ENCODE measurements at places on chromosomes 1 and 21.

GRCh38 chr1:220695426-220695825 is 5.3 kb downstream of the C1orf115 start:
- DNase-seq, result no peak

DNA sequence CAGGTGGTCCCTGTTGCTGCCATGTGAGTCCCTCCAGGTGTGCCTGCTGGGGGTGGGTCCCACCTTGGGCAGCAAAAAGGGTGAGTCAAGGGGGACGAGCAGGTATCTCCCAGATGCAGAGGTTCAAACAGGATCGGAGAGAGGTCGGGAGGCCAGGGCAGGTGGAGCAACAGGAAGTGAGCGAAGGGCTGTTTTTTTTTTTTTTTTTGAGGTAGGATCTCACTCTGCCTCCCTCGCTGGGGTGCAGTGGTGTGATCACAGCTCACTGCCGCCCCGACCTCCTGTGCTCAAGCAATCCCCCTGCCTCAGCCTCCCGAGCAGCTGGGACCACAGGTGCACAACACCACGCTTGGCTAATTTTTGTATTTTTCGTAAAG is 39.4 kb downstream of the SLC2A7 start:
- no peak for DNase-seq

GRCh38 chr1:219317762-219318353 is 144.2 kb downstream of the LYPLAL1 start:
- no peak for DNase-seq

DNA sequence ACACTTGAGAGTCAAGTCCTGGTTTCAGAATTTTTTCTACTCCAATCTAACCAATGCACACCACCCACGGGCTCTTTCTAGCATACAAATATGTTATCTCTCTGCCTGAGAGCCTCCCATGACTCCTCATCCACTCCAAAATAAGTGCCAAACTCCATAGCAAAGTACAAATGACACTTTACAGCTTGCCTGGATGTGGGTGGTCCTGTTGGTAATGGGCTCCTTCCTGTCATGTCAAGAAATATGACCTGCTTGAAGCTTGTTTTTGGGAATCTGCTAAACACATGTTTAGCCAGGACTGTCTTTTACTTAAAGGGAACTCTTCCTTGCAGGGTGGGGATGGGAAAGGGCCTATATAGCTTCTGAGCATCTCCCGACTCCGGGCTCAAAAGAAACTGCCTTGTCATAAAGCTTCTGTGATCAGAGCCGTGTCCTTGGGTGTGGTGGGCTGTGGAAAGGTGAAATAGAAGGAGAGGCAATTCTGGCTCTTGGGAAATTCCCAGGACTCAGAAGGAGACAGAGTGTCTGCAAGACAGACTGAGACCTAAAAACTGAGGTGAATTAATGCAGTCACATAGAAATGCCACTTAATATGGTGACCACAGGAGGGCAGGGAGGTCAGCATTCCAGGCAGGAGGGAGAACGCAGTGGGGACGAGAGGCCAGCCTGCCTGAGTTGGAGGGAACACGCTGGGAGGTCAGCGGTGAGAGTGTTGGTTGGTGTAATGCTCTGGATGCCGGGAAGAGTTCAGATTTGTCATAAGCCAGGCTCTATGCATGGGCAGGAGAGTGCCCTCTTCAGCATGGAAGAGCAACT is 6.1 kb upstream of the IGFN1 start:
- DNase-seq, result peak; percentile 34

- no peak for DNase-seq
These were observed 213.0 kb downstream of the LMX1A start for GRCh38 chr1:165143437-165144065.

DNA sequence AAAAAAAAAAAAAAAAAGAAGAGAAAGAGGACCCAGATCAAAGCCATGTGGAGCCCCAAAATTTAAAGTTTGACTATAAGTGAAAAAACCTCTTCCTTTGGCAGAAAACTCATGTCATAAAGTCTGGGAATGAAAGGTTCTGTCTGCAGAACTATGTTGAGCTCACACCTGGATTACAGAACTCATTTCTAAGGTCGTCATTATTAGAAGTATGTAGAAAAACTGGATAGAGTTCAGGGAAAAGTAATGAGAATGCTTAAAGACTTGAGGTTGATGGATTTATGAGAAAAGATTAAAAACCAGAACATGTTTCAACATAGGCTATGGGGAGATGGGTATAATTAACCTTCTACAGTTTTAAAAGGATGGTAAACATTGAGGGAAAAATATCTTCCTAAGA is 90.7 kb upstream of the COL11A1 start:
- no peak for DNase-seq

DNA sequence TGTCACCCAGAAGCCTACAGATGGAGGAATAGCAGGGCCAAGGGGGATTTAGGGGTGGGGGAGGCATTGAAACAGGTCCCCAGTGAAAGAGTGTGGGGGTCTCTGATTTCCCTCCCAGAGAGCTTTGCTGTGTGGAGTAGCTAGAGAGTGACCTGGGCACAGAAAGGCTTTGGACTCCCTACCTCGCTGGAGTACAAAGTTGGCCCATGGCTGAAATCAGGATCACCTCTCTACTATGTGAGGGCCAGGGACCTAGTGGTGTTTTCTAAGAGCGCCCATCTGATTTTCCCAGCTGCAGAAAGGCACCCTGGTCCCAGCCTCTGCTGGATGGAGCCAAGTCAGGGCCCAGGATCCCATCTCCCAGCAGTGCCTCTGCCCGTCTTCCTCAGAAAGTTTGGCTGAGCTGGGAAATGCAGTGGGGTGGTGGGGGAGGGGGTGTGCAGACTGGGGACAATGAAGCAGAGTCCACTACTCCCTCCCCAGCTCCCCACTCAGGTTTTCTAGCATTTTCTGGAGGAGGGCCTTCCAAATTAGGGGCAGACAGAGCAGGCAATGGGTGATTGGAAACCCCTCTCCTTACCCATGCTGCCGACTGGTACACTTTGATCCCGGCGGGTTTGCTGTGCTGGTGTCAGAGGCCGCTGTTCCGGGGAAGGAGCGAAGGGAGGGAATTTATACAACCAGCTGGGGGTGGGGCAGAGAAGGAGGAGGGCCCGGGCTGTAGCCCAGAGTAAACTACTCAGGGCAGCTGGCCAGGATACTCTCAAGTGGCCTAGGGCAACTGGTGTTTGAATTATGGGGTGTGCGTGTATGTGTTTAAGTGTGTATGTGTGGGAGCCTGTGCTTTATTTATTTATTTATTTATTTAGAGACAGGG is at the start of gene SELENBP1:
SELENBP1 (minus strand) TSS at position 648 of the 877 bp plus-strand sequence; CDS start at position 584, 64 bp downstream.
- peak; percentile 77 for DNase-seq

- no peak for DNase-seq
These were observed 3.0 kb downstream of the CRCT1 start for GRCh38 chr1:152517237-152517811.

DNA sequence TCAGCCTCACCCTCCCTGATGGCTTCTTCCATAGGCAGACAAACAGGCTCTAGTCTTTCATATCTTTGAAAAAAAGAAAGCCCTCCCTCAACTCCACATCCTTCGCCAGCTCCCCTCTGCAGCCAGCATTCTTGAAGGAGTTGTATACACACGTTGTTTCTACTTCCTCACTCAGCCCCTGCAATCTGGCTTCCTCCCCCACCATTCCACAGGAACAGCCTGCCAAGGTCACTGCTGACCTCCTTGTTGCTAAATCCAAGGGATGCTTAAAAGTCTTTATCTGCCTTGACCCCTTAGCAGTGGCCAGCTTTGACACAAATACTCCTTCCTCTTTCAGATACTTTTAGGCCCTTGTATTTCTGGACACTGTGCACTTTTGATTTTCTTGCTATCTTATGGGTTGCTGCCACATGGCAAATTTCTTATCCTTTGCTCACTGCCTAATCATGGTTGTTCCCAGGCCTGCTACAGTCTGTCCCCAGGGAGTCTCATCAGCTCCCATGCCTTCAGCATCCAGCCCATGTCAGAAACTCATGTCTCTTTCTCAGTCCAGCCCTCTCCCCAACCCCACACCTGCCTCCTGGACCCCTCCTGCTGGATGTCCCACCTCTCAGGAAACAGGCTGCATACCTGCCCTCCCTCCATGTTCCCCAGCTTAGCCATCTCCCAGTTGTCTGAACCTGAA is 8.3 kb downstream of the FAM229A start:
- DNase-seq, result no peak

DNA sequence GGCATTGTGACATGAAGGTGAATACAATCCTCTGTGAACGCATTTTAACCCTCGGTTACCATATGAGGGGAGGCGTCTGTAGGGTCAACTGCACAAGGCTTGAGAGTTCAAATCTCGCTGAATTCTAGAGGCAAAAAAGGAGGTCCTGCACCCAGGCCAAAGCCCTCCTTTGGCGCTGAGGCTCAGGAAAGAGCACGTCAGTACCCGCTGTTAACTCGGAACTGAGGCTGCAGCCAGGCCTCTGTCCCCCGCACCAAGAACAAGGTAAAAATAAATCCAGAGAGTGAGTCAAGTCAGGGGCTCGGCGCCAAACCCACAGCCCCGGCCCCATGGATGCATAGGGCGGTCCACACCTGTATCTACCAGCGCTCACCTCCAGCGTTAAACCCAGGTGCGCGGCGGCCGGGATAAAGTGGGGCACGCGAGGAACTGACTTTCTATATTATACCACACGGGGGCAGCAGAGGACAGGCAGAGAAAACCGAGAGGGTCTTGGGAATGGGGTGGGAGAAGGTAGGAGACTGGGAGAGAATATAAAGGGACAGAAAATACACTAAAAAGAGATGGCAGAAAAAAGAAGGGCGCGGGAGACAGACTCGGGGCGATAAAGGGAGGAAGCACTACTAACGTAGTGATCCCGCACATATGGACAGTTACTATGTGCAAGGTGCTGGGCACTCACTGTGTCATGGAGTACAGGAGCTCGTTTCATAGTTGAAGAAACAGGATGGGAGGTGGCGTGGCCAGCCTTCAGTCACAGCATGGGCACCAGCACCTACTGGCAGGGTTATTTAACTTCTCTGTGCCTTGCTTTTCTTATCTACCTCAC is 54.9 kb downstream of the DMRTA2 start:
- no peak for DNase-seq

- DNase-seq, result no peak
These were observed 272.2 kb upstream of the B3GALT2 start for GRCh38 chr1:193458628-193459027.

GRCh38 chr1:225498549-225499136 is 70.8 kb upstream of the LBR start:
- no peak for DNase-seq
